Osteoblast (primary cell): ENCODE measurements at places on chromosomes 4 and X. TPM values are rescaled to one million over a fixed set of nuclear protein-coding genes. Genes with fewer than 3 reads are reported as not detected.

BANK1 gene
- 1.8 and 2.7 TPM in 2 replicates for total RNA-seq

FREM3 gene
- total RNA-seq, result not detected in 2 replicates

ENPP6 gene
- under 0.01 TPM in 1 of 2 replicates, not detected in the other for total RNA-seq

TRAM1L1 gene
- total RNA-seq, result 4.3 and 8.5 TPM in 2 replicates

GRCh38 chrX:68180579-68180978 is 252.7 kb downstream of the OPHN1 start:
- DNase-seq, result no peak

DNA sequence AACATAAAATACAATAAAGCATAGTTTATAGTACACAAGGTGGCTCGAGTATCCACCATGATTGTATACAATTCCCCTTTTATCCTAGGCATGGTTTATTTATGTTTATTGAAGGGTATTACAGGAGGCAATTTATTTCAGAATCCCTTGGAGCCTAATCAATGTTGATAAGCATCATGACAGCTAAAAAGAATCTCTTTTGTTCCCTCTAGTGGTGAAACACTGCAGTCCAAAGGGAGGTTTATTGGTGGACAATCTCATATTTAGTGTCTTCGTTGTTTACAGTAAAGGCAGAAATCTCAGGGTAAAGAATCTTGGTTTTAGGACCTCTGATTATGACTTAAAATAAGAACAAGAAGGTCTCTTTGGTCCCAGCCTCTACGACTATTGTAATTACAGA is 1712.5 kb downstream of the C4orf33 start:
- no peak for DNase-seq

DNA sequence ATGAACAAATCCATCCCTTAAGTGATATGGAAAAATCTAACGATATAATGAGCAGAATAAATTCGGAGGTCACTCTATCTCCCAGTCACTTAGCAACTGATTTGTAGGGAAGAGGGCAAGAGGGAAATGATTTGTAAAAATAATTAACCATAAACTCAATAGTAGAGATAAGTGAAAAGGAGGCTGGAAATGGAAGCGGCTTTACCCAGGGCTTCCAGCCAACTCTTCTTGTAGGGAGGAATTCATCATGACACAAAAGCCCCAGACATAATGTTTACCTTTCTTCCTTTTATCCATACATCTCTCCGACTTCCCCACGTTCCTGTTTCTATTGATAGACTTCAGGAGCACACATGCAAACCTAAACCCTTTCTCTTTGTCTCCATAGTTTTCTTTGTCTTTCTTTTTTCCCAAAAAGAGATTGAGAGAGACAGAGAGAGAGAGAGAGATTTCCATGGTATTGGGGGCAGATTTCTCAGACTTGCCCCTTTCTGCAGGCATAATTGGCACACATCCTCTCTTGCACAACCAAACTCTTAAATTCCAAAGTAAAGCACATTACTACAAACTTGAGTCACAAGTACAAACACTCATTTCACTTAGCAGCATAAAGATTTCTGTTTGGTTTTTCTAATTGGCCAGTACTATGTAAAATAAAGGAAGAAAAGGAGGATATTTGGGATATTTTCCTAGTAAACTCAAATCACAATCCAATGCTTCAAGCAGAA is 140.9 kb downstream of the MAPK10 start:
- DNase-seq, result peak; percentile 38

- DNase-seq, result no peak
Observed at GRCh38 chrX:133796282-133796681, 189.1 kb downstream of the GPC3 start.

- DNase-seq, result no peak
Observed at GRCh38 chr4:124915073-124915472, 202.5 kb upstream of the ANKRD50 start.

- DNase-seq, result no peak
Observed at GRCh38 chrX:103904301-103904700, 58.1 kb upstream of the TMSB15B start.
